ENCODE measurements at places on chromosomes 2 and 18.

DNA sequence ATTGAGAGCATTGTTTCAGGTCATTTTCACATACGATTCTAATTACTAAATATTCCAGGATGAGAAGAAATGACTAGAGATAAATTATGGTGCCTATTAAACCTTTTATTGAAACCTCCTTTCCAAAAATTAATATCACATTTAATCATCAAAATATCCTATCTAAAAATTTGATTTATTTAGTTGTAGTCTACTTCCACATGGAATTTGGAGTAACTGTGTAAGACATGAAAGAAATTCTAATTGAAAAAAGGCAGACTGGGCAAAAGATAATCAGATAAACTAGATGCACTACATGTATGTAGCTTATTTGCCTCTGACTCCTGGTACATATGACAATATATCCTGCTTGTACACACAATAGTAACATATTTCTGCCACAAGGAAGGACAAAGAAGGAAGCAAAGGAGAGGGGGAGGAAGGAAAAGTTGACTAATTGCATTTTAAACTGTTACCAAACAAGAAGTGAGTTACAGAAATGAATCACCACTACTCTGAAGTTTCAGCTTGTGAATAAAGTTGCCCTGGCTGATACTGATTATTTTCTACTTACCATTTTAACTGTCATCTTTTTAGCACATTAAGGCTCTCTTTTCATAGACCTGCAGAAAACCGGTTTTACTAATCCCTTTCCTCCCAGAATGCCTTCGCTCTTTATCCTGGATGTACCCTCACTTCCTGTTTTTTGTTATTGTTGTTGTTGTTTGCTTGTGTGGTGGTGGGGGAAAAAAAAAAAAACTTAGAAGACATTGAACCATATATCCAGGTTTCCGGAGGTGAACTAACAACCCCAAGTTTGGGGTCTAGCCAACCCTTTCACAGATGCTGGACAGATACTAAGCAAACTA lies 28.4 kb downstream of the NRXN1 start:
- no peak for DNase-seq

GRCh38 chr2:100978582-100979191 lies 23.4 kb upstream of the RPL31 start:
- DNase-seq = no peak

DNA sequence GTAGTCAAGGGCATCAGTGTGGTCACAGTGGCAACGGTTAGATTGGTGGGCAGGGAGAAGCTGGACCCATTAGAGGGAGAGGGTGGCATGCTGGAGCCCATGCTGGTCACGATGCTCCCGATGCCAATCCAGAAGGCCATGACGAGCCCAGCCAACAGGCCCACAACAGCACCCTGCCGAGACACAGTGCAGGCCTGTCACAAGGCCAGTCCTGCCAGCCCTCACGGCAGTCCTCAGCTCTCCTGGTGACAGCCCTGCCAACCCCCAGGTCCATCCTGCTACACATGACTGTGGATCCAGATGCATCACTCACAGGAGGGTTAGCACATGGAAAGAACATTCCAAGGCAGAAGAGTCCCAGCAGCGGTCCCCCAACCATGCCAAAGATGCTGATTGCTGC lies 10.2 kb upstream of the ATRAID start:
- DNase-seq = no peak

DNA sequence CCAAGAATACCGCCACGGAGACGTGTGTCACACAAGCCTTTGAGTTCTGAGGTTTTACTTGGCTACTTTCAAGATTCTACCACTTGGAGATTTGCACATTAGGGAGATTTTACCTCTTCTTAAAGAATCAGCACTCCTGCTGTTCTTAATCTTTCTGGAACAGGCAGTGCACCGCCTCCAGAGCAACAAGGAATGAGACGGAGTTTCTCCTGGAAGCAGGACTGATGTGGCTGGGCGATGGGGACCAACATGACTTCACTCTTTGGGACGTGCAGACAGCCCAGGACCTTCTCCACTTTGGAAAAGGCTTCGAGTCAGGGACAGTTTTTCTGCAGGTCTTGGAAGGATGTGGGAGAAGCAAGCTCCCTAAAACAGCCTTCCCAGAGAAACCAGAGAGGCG lies 255.2 kb downstream of the HDAC4 start:
- no peak for DNase-seq

- DNase-seq = no peak
Measured at GRCh38 chr2:112640800-112641675, 4.7 kb upstream of the SLC20A1 start.

DNA sequence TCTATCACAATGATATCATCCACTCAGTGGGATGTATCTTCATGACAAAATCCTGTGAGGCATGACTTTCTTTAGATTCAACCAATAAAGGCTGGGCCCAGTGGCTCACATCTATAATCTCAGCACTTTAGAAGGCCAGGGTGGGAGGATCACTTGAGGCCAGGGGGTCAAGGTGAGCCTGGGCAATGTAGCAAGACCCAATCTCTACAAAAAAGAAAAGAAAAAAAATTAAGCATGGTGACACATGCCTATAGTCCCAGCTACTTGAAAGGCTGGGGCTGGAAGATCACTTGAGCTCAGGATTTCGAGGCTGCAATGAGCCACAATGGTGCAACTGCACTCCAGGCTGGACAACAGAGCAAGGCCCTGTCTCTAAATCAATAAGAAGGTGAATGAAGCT lies 68.0 kb downstream of the PLB1 start:
- DNase-seq = no peak

GRCh38 chr2:53403792-53404413 lies 363.7 kb upstream of the CHAC2 start:
- no peak for DNase-seq

- DNase-seq = no peak
Measured at GRCh38 chr2:130756053-130756873, 923 bp downstream of the AMER3 start.

GRCh38 chr2:11563784-11564666 lies 30.2 kb downstream of the GREB1 start:
- no peak for DNase-seq

GRCh38 chr18:5726011-5726410 lies 169.3 kb downstream of the TMEM200C start:
- DNase-seq = no peak

- DNase-seq = peak; percentile 88
Measured at GRCh38 chr2:95076705-95077529, 44.7 kb downstream of the MRPS5 start.

DNA sequence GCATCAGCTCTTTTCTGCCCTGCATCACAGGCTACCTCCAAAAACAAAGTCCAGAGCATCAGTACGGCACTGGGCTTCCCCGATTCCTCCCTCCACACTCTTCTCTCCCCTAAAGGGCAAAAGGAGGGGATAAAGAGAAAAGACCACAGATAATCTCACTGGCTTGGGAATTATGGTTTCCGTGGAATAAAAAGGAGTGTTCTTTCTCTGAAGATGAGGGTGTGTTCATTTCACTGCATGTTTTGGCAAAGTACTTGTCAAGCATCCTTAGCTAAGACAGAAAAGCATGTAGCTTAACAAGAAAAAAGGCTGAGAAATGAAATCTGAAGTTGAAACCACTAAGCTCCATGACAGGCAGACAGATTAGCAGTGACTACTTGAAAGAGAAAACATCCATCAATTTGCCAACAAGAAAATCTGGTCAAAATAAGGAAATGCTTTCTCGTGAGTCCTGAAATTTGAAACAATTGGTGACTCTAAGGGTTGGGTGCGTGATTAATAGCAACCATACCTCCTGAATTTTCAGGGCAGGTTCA lies 20.6 kb upstream of the DSG3 start:
- no peak for DNase-seq

- peak; percentile 82 for DNase-seq
Measured at GRCh38 chr2:43158259-43158880, 68.0 kb downstream of the ZFP36L2 start.

- DNase-seq = no peak
Measured at GRCh38 chr2:240125742-240126141, 10.4 kb downstream of the COPS9 start.

GRCh38 chr2:227082286-227082685 lies 81.7 kb downstream of the COL4A4 start:
- DNase-seq = no peak

GRCh38 chr18:39752351-39752750 lies 2186.8 kb upstream of the CELF4 start:
- no peak for DNase-seq

- no peak for DNase-seq
Measured at GRCh38 chr2:10157293-10157692, 34.8 kb downstream of the RRM2 start.

DNA sequence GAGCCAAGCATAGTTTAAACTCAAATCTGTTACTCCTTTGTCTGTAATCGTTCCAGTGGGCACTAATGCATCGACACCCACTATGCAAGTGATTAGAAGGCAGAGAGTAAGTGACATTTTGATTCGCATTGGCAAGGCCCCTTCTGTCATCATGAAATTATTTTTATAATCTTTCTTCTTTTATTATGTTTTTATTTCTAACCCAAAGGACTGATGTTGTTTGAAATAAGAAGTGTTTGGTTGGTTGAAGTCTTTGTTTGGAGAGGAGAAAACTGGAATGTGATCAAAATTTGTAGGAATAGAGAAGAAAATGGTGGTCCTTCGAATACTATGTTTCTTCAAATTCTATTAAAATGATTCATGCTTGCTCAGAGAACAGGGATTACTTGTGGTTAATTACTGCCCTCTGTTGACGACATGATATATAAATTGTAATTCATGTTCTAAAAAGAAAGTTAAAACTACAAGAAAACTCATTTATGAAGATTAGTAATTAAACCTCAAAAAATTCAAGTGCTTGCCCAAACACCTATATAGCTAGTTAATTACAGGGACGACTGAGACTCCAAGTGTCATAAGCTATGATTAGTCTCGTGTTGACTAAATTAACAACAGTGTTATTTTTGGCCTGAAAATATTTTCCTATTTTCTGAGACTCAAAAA lies 26.4 kb upstream of the TFPI start:
- DNase-seq = peak; percentile 16

- no peak for DNase-seq
Measured at GRCh38 chr18:53950545-53950944, 273.9 kb downstream of the MBD2 start.

DNA sequence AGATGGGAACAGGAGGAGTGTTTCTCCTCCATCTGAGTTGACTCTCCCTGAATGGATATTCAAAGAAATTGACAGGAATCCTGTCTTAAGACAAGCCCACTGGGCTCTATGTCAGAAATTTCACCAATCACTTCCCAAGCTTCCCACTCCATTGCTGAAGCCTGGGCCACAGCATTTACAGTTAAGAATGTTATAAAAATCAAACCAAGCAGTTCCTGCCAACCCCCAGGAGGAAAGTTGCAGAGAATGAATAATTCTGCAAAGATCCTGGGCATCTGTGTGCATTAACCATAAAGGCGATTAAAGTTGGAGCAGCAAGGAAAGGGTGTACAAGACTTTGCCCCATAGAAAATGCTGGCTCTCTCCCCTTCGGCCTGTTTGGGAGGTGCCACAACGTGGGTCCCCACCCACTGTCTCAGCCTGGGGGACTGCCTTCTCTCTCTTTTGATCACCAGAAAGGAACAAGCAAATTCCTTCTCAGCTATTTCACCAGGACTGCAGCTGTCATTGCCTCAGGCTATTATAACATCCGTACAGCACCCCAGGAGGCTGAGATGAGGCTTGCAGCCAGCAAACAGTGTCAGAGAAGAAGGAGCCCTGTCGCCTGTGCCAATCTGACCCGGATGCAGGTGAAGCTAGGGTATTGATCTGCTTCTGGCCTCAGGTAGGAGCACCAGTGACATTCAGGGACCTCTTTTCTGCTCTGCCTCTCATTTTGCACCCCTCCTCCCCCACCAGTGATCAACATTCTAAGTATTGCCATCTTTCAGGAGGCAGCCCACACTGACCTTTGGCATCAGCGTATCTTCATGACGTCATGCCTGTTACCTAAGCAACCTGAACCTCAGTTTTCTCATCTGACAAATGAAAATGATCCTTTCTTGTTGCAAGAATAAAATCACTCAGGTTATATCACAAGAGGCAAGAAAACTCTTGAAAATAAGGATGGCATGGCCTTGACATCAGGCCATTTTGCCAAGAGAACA lies 219.0 kb downstream of the SH3BP4 start:
- DNase-seq = no peak

DNA sequence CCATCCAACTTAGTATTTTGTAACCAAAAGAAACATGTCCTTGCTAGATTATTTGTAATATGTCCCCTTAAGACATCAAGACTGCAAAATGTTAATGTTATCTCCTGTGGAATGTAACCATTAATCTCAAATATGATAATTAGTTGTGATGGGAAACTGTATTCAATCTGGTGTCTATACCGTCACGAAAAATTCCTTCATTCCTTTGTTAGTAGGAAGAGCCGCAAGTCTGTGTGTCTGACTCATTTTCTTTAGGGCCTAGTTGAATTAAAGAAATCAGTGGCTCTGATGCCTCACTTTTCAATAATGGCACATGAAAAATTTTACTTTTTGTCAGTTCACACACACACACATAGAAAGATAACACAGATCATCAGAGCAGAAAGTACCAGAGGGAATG lies 127.1 kb upstream of the CHAC2 start:
- DNase-seq = no peak

- no peak for DNase-seq
Measured at GRCh38 chr2:140770645-140771044, 1360.2 kb downstream of the LRP1B start.

DNA sequence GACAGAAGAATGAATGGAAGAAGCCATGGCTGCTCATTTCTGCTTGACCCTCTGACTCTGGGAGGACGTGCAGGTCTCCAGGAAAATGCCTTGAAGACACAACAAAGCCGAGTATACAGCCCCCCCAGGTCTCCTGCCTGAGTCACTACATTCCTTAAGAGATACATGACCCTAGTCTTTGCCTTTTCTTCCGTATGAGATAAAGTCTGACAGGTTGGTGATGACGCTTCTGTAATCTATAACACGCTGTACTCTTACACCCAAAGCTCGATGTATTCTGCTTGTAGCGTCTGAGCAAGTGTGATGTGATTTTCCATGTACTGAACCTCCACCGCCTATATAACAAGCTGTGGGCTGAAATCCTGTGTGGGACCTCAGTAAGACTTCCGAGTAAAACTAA lies 77.3 kb downstream of the KCTD1 start:
- no peak for DNase-seq

GRCh38 chr2:124623560-124623959 lies 598.5 kb downstream of the CNTNAP5 start:
- no peak for DNase-seq

DNA sequence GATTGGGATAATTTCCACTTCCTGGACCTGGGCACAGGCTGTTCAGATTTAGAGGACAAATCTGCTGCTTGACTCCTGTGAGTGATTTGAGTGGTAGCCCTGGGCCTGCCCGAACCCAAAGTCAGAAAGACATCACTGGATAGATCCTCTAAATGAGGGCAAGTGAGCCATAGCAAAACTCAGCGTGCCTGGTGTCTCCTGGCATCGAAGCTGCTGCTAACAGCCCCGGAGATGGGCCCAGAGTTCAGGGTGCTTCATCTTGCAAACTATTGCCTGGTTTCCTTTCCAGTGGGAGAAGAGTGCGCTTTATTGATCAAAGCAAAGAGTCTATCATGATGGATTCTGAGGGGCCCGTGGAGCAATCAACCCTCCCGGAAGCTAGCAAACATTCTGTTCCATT lies 153.1 kb upstream of the KLHL29 start:
- no peak for DNase-seq
